ENCODE measurements at places on chromosomes 5 and 9. TPM values are rescaled to one million over a fixed set of nuclear protein-coding genes. Genes with fewer than 3 reads are reported as not detected.

STARD4 gene
- 35.0 TPM for total RNA-seq

ENTPD8 gene
- total RNA-seq = not detected

ZNF354C gene
- 4.8 TPM for total RNA-seq

TXNDC8 gene
- total RNA-seq = not detected

FYB1 gene
- not detected for total RNA-seq

DYNC2I2 gene
- 43.5 TPM for total RNA-seq

Data from smooth muscle cell of the coronary artery (primary cell).